ENCODE measurements at places on chromosomes 2 and 18.

DNA sequence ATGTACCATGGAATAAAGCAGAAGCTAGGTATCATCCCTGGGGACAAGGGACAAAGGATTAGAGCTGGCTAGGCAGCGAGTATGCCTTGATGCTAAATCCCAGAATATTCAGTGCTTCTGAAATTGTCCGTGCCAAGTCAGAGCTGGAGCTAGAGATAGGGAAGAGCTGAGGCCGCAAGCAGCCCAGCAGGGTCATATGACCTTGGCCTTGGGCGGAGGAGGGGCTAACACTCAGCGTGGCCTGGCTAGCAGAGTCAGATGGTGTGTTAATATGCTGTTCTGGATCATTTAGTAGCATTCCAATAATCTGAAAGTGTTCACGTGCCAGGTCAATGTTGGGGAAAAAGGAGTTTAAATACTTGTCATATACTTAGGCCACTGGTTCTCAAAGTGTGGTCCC is 374.8 kb downstream of the CLIP4 start:
- DNase-seq: no peak

GRCh38 chr2:65786007-65786717 is 353.8 kb upstream of the SPRED2 start:
- no peak for DNase-seq

GRCh38 chr2:223101340-223102039 is 49.5 kb downstream of the KCNE4 start:
- peak; percentile 41 for DNase-seq

- DNase-seq: no peak
Observed at GRCh38 chr18:79784965-79785770, 12.6 kb upstream of the KCNG2 start.

DNA sequence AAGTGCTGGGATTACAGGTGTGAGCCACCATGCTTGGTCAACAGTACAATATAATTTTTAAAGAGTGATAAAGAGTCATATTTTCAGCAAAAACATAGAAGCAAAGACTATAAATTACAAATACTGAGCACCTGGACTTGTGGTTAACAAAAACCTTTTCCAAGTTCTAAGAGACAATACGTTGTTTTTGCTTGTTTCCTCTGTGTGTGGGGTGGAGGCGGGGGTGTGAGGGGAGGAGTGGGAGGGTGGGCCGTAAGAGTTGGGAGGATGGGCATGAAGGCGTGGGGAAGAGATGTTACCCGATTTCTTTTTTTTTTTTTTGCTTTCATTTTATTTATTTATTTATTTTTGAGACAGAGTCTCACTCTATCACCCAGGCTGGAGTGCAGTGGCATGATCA is 78.0 kb upstream of the WIPF1 start:
- no peak for DNase-seq

Data from KBM-7 (cell line).